ENCODE measurements at places on chromosomes 16 and 17.

GRCh38 chr17:38510421-38511149 lies 82.3 kb downstream of the ARHGAP23 start:
- no peak for DNase-seq

DNA sequence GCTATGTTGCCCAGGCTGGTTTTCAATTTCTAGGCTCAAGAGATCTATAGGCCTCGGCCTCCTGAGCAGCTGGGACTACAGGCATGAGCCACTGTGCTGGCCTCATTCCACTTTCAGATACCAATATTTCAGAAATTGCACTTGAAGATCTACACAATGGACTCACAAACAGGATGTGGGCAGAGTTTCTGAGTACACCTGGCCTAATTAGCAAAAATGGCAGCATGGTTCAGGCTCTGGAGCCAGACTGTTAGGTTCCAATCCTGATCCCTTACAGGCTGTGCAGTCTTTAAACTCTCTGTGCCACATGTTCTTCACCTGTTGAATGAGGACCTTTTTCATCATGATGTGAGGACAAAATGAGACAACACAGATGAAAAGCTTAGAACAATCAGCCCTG lies 32.2 kb downstream of the RNF157 start:
- DNase-seq: peak; percentile 44

- no peak for DNase-seq
Observed at GRCh38 chr16:10868104-10868595, 8.9 kb upstream of the CIITA start.

- DNase-seq: no peak
Observed at GRCh38 chr17:74516561-74517328, 14.5 kb downstream of the CD300LB start.

DNA sequence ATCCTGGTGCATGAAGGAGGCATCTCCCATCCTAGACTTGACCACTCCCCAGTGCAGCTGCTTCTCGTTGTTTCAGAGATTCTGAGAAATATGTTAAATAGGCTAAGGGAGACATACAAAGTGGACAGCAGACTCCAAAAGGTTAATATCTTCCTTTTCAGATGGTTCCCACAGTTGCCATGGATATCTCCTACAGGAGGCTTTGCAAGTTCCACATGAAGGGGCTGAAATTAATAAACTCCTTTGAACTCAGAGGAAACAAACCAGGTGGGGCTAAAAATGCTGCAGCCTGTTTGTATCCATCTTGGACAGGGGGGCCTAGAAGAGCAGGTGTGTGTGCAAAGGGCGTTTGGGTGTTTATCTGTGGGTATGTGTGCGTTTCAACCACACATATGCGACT lies 257.4 kb upstream of the XYLT1 start:
- no peak for DNase-seq

DNA sequence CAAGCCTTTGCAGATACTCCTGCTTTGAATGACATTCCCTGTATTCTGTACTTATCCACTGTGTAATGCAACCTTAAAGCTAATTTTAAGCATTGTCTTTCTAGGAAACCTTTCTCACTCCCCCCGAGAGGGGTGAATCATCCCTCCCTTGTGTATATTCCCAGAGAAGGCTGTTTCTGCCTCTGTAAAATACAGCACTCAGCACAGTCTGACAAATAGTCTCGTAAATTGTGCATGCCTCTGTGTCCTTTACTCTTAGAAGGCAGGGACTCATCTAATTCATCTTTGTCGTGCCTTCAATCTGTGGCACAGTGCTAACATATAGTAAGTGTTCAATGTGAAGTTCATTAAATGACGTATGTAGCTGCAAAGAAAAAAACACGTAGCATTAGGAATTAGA lies 200.7 kb downstream of the CA10 start:
- no peak for DNase-seq

DNA sequence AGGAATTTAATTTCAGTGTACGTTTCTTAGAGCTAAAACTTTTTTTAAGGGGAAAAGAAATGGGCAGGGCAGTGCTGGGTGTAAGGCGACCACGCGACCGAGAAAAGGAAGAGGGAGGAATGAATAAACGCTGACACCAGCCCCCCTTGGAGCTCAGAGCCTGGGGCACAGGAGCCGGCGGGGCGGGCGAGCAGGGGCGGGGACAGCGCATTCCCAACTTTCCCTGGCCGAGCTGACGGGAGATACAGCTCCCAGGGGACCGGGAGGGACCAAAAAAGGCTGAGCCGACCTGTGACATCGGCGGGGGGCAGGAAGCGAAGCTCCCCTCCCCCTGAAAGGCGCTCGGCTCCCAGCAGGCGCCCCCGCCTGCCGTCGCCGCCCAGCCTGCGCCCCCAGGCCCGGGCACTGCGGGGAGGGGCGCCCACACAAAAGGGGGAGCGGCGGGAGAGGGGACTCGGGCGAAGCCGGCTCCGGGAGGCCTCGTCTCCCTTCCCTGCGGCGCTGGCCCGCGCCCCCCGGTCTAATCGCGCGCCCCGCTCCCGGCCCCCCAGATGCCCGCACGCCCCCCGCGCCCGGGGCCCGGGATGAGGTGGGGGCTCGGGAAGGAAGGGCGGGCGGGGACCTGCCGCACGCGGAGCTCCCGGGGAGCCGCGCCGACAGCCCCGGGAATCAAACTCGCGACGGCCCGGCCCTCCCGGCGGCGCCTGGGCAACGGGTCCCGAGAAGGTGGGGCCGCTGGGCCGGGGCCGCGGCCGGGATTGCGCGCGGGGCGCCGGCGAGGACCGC lies 622 bp downstream of the CUEDC1 start:
- DNase-seq: no peak

- no peak for DNase-seq
Observed at GRCh38 chr16:9868606-9869149, 313.6 kb downstream of the GRIN2A start.

DNA sequence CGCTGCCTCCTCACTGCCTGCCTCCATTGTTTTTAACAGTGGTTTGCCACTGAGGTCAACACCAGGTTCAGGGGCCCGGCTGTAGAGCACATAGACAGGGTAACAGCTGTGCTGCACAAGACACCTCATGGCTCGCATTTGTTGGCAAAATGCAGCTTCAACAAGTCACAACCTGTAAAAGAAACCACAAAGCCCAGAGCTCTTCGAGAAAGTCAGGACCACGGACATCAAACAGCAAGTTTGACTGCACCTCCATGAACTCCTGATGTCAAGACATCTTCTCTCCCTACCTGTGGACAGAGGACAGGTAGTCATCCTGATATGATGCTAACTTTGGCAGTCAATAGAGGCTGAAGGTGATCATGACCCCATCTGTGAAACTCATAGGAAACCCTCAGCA lies 142.4 kb upstream of the SOX9 start:
- no peak for DNase-seq

GRCh38 chr17:33024688-33025486 lies 33.2 kb downstream of the SPACA3 start:
- no peak for DNase-seq

GRCh38 chr17:79874329-79874981 lies 35.2 kb upstream of the CBX4 start:
- peak; percentile 49 for DNase-seq

- no peak for DNase-seq
Observed at GRCh38 chr17:78915872-78916632, 9.1 kb downstream of the TIMP2 start.

- no peak for DNase-seq
Observed at GRCh38 chr17:6085812-6086211, 15.6 kb downstream of the WSCD1 start.

DNA sequence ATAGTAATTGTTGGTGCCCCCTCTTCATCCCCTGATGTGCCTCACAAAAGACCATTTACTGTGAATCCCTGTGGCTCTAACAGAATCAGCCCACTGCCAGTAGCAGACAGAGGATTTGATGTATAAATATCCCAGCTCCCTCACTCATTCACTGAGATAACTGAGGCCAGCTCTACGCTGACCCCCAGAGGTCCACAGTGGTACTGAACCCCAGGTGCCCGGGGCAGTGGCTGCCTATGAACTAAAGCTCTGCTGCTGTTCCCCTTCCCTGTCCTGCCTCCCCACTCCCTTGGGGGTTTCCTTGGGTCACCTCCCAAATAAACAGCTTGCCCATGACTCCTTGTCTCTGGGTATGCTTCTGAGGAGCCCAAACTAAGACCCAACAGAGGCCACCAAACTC lies 295.8 kb downstream of the FOXL1 start:
- DNase-seq: peak; percentile 50

DNA sequence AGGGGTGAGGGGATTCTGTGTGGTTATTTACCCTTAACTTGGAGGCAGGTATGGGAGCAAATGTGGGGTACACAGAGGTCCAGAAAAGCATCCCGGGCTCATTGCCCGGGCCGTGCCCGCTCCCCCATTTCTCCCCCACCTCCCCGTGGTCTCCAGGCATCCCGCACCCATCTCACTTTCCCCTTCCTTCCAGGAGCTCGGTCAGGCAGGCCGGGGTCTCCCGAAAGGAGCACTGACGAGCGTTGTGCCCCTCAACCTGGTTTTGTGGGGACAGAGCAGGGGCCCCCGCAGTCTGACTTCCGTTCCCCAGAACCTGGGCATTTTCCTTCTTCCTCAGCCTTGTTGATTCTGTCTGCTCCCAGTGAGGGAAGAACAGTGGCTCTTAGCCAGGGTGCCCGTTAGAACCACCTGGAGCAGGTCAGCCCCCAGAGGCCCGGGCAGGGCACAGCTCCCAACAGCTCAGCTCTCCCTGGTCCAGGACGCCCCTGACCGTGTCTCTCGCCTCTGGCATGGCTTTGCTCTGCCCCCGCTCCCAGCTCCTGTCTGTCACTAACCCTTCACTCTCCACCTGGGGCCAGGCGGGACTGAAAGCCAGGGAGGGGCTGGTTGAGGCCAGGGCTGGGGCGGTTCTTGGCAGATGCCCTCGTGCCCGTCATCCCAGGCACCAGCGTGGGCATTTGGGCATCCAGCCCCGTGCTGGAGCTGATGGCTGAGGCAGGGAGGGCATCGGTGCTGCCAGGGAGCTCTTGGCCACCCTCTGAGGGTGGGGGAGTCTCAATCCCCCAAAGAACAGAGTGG lies 12.5 kb upstream of the NUDT16L1 start:
- DNase-seq: no peak

DNA sequence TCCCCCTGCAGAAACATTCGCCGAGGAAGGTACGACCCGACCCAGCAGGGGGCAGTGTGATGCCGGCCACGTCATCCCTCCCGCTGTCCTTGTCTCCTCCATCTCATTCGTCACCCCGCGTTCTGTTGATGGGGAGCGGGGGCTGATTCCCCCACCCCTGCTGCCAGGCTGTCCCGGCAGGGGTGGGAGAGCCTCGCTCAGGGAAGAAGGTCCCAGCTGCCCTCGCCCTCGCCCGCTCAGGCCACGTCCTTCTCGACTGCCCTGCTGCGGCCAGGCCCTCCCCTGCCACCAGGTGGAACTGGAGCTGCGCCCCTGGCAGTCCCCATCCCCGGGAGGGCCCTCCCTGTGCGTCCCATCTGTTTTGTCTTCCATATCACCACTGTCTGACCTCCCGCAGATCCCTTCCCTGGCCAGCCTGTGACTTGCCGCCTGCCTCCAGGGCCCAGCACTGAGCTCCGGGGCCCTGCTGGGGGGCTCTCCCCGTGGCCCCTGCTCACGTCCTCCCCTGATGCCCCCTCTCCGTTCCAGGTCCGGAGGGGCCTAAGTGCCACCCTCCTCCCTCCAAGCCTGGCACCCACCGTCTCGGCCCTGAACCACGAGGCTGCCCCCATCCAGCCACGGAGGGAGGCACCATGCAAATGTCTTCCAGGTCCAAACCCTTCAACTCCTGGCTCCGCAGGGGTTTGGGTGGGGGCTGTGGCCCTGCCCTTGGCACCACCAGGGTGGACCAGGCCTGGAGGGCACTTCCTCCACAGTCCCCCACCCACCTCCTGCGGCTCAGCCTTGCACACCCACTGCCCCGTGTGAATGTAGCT lies 20.6 kb downstream of the ADAM11 start:
- peak; percentile 85 for DNase-seq

DNA sequence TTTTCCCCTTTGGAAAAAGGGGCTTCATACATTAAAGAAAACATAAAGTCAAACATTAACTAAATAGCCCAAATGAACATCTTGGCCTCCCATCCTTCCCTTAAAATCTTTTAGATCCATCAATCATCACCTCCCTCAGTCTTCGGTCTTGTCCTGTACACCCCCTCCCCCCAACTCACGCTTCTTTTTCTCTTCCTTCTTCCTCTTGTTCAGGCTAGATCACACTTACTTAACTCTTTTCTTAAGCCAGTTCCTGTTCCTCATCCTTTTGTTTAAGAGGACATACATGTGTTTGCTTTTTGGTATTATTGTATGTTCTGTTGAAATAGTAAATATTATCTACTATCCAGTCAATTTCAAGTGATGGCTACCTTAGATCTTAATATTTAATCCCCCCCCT lies 5.5 kb downstream of the MFSD6L start:
- DNase-seq: no peak

- DNase-seq: peak; percentile 75
Observed at GRCh38 chr16:50121278-50121677, 31.8 kb upstream of the TENT4B start.
